ENCODE measurements at places on chromosomes 5 and 9.

GRCh38 chr9:91680106-91680505 is 256.5 kb upstream of the NFIL3 start:
- DNase-seq, result peak; percentile 19

- no peak for DNase-seq
Observed at GRCh38 chr9:30504502-30504905, 1879.9 kb upstream of the ACO1 start.

DNA sequence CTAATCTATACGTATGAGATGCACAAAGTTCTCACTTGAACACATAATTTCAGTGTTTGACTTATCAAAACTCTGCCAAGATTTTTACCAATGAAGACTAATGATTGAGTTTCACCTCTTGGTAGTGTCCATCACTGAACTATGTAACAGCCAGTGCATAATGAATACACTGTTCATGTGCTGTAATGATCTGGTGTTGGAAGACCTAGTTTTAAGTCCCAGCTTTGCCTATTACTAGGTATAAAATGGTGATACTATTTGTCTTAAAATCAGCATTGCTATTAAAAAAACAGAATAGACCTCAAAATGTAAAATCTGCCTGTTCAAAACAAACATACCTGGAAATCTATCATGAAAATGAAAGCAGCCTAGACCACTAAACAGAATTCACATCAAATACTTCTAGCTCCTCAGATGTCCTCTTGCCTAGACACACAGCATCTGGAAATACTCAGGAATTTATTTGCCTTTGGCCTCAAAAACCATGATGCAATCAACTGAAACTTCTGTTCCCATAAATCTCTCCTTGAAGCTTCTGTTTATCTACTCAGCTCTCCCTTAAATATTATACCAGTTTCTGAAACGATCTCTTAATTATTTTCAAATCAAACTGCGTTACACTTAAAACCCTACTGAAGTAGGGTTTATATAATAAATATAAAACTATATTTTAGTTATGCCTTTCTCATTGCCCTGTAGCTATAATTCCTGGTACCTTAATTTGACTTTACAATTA is 38.1 kb downstream of the MRPS27 start:
- peak; percentile 92 for DNase-seq

GRCh38 chr9:114452219-114453165 is 52.8 kb downstream of the WHRN start:
- no peak for DNase-seq

DNA sequence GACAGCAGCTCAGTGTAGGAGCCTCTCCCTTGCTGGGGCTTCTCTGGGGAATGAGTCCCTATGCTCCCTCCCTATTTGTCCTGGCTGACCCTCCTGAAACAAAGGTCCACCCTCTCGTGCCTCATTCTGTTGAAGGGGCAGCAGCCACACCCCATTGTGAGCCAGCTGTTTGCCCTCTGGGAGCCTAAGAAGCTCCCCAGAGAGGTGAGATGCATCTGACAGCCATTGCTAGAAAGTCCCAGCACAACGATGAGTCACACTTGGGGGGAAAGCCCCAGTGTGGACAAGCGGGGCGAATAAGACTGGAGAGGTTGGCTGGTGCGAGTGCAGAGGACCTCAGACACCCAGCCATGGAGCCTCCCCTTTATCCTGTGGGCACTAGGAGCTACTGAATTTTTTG is 101.4 kb downstream of the PPARGC1B start:
- peak; percentile 27 for DNase-seq

GRCh38 chr9:33676746-33677505 is 118.4 kb upstream of the PRSS3 start:
- peak; percentile 17 for DNase-seq

DNA sequence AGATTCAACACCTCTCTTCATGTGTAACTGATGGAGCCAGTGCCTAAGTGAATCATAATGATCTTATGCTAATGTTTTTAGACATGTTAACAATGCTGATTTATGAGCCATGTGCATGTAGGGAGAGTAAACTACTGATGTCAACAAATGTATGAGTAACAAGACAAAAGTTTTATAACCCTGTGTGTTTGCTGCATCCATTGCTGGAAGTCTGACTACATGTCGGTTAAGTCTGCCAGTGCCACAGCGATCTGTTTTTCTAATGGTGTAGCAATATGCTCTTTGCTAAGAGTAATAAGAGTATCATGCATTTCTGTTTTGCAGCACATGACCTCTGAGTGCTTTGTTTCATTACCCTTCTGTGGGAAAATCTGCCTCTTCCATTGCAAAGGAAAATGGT is 26.4 kb upstream of the TMOD1 start:
- DNase-seq, result peak; percentile 60

GRCh38 chr9:14433351-14434157 is 119.6 kb upstream of the NFIB start:
- peak; percentile 63 for DNase-seq

DNA sequence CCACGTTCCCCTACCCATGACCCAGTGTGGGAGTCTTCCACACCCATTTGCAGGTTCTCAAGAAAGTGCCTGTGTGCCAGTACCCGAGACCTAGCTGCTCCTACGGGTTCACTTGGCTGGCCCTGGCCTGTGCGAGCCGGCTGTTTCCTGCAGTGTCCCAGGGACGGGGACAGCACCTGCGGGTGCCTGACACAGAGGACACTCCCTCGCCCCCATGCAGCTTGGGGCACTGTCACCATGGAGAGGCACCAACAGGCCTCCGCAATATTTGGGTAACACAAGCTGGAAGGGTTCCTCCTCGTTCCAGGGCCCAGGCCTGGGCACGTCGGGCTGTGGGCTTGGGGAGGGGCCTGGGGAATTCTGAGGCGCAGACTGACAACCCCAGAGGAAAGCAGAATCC is 41.4 kb downstream of the DUSP1 start:
- no peak for DNase-seq

GRCh38 chr5:758698-759053 is 25.9 kb downstream of the ZDHHC11B start:
- DNase-seq, result no peak

DNA sequence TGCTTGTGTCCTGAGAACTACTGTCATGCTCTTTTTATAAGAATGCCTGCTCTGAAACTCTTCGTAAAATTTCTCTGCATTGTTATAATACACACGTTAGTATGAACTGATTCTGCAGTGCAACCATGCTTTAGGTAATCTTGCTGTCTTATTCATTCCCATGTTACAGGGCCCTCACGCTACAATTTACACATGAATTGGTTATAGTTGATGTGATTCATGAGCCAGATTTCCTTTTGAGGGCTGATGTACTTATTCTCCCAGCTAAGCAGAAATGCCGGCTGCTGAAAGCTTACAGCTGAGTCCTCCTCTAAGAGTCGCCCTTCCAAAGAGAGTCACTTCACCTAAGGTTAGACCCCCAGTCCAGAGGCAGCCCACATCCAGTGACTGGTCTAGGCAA is 233.5 kb upstream of the PCSK5 start:
- no peak for DNase-seq

GRCh38 chr9:2013743-2014475 is 1.2 kb upstream of the SMARCA2 start:
- DNase-seq, result peak; percentile 64

DNA sequence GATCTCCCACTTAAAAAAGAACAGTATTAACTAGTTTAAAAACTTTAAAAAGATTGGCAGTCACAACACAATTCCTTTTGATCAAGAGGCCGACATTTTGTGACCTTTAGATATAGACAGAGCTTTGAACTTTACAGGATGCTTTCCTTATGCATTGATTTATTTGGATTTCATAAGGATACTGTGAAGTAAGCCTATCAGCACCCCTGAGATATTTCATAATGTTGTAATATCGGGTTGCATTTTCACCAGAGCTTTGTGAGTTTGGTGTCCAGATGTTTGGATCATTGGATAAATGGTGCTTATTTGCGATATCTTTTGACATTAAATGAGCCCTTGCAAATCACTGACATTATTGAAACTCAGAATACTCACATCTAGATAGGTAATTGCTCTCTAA is 7.7 kb downstream of the PALM2AKAP2 start:
- no peak for DNase-seq

GRCh38 chr9:130327070-130327780 is 61.7 kb downstream of the HMCN2 start:
- no peak for DNase-seq

DNA sequence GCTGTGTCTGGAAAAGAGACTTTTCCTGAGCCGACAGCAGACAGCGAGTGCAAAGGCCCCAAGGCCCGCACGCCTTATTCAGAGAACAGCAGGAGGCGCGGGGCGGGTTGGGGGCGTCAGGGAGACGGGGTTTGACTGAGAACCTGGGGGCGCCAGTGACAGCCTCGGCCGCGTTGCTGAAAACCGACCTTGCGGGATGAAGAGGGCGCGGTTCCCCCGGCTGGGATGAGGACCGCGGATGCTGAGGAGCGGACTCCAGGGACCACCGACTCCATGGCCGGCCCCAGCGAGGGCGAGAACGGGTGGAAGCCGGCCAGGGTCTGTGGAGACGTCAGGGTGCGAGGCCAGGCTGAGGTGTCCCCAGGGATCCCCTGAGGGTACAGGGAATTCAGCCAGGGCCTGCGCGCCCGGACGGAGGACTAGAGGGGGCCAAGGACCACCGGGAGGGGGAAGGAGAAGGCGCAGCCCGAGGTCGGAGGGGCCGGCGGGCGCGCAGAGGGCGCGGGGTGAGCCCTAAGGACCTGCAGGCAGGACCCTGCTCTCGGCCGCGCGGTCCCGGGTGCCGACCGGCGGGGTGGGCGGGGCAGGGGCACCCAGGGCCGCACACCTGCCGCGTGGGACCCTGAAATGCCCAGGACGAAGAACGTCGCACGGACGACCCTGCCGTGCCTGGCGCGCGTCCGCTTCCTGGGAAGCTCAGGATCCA is 837 bp upstream of the AHRR start:
- DNase-seq, result no peak

DNA sequence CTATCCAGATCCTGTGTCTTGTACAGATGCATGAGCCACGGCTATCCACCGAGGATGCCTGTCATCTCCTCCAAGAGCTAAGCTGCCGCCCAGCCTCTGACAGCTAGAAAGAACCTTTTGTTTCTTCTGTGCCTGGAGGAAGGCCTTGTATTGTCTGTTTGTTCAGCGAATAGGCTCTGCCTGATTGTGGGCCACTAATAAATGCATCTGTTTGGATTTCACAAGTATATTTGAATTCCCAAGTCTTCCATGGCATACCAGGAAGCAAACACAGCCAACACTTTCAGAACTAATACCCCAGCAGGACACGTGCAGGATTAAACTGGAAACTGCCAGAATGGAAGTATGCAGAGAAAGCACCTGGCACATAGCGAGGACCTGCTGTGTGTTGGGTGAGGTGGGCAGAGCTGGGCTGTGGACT is 92.7 kb upstream of the NEURL1B start:
- DNase-seq, result no peak

DNA sequence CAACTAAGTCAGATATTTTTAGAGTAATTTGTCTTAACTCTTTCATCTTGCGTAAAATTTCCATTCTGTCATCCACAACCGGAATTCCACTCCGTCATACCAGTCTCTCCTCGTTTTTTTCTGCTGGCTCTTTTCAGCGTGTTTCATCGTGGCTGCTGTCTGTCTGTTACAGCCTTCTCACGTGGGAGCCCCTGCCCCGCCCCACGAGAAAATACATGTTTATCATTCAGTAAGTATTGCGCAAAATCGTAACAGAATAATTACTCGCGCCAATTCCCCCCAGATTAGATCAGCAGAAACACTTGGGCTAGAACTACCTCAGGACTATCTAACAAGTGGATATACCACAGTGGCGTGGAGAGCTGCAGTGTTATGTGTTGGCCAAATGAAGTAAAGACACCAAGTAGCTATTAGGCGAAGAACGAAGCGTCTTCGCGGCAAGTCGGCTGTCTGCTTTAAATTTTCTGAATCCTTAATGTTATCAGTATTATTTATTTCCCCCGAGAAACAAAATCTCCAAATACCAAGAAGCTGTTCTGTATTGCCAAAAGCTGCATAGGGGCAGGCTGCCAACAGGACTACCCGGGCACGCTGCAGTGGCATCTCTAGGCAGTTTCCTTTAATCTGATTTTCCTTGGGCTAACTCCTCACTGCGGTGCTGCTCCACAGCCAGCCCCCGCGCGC is 566 bp upstream of the FOCAD start:
- peak; percentile 75 for DNase-seq

DNA sequence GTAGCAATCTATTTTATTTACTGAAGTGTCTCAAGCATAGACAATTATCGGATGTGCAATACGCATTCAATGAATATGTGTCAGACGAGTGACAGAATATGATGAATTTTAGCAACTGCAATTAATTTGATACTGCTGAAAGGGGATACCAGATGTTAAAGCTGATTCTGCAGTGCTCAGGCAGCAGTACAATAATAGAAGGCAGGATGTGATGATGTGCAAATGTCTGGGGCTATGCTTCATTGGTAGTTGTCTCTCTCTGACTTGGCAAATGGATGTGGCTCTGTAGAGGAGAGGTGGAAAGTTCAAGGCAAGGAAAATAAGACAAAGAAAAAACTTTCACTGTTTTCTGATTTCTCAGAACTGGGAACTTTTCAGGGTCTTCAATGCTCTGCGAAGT is 721.2 kb downstream of the CDH18 start:
- no peak for DNase-seq

- no peak for DNase-seq
Observed at GRCh38 chr5:138649316-138649720, 74.1 kb upstream of the HSPA9 start.

Measured in EH (cell line).